Esophagus muscularis mucosa (tissue), 4 donors: ENCODE measurements at places on chromosomes 5 and 9. TPM values are rescaled to one million over a fixed set of nuclear protein-coding genes. Genes with fewer than 3 reads are reported as not detected.

ANKRD34B gene
- total RNA-seq = under 0.01 TPM

TXNDC8 gene
- total RNA-seq = not detected

PCDHB12 gene
- total RNA-seq = 2.2 TPM

ADAMTS16 gene
- not detected for total RNA-seq

DNA sequence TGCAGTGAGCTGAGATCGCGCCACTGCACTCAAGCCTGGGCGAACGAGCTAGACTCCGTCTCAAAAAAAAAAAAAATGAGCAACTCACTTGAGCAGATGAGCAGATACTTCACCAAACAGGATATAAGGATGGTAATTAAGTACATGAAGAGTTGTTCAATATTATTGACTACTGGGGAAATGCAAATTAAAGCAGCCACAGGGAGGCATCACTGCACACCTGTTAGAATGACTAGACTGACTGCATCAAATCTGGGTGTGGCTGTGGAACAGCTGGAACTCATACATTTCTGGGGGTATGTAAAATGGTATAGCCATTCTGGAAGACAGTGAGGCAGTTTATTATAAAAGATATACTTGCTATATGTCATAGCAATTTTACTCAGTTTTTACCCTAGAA lies 93.0 kb downstream of the WNK2 start:
- no peak for DNase-seq
